Testis (tissue), 5 donors: ENCODE measurements at places on chromosomes 3 and 15. TPM values are rescaled to one million over a fixed set of nuclear protein-coding genes. Genes with fewer than 3 reads are reported as not detected.

DNA sequence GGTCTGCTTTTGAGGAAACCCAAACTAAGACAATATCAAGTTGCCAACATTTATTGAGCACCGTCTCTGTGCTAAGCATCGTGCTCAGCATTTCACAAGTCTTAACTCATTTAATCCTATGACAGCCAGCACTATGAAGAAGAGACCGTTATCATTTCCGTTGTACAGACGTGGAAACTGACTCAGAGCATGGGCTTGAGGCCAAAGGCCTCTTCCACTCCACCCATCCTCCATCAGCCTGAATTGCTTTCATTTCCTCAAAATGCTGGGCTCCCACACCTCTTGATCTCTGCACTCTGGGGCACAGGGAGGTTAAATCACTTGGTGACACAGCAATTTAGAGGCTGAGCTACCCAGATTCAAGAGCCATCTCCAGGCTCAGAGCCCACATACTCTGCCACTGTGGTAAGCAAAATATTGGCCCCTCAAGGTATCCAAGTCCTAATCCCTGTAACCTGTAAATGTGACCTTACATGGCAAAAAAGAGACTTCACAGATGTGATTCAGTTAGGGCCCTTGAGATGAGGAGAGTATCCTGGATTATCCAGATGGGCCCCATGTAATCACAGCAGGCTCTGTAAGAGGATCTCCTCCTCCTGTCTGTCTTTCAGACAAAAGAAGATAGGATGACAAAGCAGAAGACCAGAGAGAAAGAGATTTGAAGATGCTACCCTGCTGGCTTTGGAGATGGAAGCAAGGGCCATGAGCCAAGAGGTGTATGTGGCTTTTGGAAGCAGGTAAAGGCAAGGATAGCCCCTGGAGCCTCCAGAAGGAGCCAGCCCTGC lies 24.3 kb upstream of the FLNB start:
- peak; percentile 60 for DNase-seq

DNA sequence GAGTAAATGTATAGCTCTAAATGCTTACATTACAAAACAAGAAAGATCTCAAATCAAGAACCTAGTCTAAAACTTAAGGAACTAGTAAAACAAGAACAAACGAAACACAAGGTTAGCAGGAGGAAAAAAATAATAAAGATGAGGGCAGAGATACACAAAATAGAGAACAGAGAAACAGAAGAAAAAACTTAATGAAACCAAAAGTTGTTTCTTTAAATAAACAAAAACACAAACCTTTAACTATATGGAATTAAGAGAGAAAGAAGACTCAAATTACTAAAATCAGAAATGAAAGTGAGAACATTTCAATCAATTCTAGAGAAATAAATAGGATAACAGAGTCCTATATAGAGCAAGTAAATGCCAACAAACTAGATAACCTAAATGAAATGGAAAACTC lies 59.6 kb downstream of the DLG1 start:
- no peak for DNase-seq

The DGKG gene
- polyA plus RNA-seq: 1.2 TPM

The CHRNA5 gene
- 3.7 TPM for polyA plus RNA-seq

The DNAH12 gene
- 15.7 TPM for polyA plus RNA-seq

DNA sequence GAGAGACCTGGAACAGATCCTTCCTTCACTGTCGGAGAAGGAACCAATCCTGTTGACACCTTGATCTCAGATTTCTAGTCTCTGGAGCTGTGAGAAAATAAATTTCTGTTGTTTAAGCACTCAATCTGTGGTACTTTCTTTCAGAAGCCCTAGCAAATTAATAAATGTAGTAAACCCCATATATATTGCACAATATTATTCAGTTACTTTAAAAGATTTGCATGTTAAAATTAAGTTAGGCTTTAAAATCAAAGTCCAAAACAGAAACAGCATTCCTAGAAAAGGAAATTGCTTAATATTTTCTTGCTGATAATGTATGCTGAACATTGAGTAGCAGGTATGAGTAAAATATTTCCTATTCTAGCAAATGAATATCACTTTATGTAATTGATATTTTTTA lies 113.2 kb downstream of the LEKR1 start:
- no peak for DNase-seq

GRCh38 chr3:193030276-193030675 lies 112.6 kb upstream of the MB21D2 start:
- DNase-seq: no peak

- no peak for DNase-seq
Measured at GRCh38 chr3:18656410-18656809, 231.3 kb upstream of the SATB1 start.

The LIPC gene
- 0.37 TPM for polyA plus RNA-seq

- DNase-seq: no peak
Measured at GRCh38 chr3:14262212-14262611, 83.6 kb downstream of the LSM3 start.

The CADM2 gene
- polyA plus RNA-seq: 1.3 TPM

DNA sequence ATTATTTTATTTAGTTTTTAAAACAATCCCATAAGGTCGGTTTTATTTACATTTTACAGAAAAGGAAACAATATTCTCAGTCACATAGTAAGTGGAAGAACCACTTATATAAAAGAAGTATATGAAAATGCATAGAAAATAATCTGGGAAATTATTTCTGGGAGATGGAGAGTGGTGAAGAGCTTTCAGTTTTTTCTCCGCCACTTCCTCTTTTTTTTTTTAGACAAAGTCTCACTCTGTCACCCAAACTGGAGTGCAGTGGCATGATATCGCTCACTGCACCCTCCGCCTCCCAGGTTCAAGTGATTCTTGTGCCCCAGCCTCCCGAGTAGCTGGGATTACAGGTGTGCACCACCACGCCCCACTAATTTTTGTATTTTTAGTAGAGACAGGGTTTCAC lies 21.2 kb downstream of the RAD51 start:
- no peak for DNase-seq

- DNase-seq: no peak
Measured at GRCh38 chr15:100529556-100529955, 806 bp upstream of the CERS3 start.

The ITIH1 gene
- 2.9 TPM for polyA plus RNA-seq

DNA sequence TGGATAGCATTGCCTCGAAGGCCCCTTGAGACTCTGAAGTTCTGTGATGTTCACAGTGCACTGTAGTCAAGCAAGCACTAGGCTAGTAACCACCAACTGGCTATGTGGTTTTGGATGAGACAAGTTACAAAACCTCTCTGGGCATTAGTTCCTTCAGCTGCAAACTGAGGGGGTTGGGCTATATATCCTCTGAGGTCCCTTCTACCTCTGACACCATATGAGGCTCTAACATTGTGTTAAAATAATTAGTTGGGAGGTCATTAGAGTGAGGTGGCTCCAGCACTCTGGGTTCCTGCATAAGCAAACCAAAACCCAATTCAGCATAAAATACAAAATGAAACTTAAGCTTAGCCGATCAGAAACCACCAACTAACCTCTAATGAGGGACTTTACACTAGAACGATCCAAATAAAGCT lies 209.5 kb upstream of the LRRN1 start:
- DNase-seq: no peak

GRCh38 chr3:130711565-130712324 lies 34.9 kb downstream of the PIK3R4 start:
- DNase-seq: no peak

DNA sequence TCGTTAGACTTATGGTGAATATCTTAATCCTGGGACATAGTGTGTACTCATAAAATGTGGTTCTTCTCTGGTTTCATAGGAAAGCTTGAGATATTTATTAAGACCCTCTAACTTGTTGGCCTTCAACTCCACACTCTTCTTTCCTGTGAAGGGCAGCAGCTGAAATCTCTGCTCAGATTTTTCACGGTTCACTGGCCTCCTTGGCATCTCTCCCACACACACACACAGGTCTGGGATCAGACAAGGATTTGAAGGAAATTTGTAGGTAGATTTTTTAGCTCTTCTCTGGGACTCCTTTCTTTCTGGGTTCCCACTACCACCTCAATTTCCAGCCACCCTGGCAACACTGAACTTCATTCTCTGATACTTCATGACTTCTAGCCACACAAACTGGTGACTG lies 70.2 kb downstream of the MYRIP start:
- DNase-seq: no peak

- DNase-seq: no peak
Measured at GRCh38 chr3:60333710-60334109, 917.5 kb downstream of the FHIT start.

The RASGRF1 gene
- 3.3 TPM for polyA plus RNA-seq

The RMDN3 gene
- 37.3 TPM for polyA plus RNA-seq

The GOLGA6D gene
- 13.3 TPM for polyA plus RNA-seq

The LSAMP gene
- 9.1 TPM for polyA plus RNA-seq

DNA sequence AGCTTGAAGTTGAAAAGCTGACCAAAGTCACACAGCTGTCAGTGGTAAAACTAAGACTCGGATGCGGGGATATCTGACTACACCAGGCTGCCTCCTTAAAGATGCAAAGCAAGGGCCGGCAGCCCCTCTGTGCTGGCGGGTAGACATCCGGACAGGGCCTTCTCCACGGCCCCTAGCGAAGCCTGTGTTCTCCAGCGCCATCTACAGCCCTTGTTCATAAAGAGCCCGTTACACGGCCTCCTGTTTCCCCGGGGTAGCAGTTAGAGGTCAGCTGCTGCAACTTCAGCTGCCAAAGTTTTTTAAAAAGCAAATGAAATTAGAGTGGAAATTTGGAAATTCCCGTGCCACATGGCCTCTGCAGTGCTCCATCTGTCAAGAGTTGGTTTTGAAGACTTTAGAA lies 383.0 kb downstream of the TBL1XR1 start:
- peak; percentile 79 for DNase-seq

DNA sequence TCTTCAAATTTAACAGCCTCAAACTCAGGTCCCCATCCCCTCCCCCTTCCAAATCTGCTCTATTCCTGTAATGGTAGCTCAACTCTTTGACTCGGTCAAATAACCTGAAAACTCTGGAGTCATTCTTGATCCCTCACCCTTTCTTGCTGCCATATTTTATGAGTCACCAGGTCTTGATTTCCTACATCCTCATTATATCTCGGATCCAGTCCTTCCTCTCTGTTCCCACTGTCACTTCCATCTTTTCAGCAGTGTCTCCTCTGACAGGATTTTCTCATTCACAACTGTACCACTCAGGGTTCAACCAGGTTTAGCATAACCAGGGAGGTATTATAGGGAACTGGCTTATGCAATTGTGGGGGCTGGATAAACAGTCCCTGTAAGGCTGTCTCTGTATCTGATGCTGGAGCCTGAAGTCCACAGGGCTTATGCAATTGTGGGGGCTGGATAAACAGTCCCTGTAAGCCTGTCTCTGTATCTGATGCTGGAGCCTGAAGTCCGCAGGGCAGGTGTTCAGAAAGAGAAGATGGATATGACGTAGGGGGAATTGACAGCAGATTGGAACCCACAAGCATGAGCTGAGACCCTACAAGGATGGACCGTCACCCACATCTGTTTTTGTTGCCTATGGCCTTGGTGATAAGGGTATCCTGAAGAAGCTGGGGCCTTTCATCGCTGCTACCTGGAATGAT lies 9.1 kb upstream of the FETUB start:
- no peak for DNase-seq

- no peak for DNase-seq
Measured at GRCh38 chr3:132854856-132855535, 132.8 kb upstream of the NPHP3 start.

DNA sequence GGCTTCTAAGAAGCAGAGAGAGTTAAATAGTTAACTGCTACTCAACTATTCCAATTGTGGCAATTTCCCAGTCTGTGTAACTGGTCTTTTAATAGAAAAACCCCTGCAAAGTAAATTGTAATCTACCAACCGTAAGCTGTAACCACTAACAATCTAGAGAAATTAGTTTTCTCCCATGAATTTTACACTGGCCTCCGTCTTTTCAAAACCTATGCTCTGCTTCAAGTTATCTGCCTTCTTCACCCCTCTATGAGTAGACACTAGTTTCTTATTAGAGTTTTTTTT lies 42.6 kb downstream of the LRRFIP2 start:
- DNase-seq: no peak

- no peak for DNase-seq
Measured at GRCh38 chr15:99502182-99502581, 63.6 kb upstream of the MEF2A start.

DNA sequence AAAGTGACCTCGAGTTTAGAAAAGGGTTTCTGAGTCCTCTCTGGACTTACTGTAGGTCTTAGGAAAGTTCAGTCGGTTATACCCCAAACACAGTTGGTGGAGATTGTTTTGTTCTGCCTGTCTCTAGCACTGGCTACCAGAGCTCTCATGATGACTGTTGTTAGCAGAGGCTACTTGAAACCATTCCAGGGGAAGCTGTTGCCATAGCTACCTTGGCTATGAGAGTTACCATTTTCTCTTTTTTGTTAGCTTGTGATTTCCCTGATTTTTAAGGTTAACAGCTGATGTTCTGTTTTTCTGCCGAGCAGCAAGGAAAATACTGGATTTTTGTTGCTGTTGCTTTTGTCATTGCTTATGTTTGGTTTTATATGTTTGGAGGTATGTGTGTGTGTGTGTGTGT lies 26.7 kb downstream of the ABHD2 start:
- peak; percentile 57 for DNase-seq

- DNase-seq: no peak
Measured at GRCh38 chr15:27532358-27532757, 561.4 kb downstream of the GABRG3 start.

DNA sequence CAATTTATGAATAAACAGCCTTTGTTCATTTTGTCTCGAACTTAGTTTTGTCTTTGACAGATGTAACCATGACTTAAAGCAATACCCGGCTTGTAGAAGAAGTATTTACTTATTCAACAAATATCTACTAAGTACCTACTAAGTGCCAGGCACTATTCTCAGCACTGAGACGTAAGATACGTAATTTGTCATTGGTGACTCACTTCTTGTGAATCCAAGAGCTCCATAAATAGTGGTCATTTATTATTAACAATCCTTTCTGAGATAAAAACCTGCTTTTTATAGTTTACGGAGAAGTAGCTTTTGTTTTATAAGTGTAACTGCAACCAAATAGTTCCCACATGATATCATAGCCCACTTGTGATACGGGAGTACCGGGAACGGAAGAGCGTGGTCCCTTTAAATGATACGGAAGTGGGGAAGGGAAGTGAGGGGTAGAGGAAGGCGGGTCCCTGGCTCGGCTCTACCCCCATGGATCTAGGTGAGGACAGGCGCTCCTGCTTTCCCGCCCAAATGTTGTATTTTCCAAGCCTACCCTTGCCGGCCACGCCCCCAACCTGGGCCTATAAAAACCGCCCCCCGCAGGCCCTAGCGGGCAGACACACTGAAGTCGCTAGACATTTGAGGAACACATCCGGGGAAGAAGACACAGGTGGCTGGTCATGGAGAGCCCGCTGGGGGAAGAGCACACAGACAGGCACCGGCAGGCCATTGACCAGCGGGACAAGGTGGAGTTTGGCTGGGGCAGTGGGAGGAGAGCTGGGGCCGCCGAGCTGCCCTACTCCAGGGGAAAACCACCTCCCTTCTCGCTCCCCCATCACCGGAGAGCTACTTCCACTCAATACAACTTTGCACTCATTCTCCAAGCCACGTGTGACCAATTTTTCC lies at the start of gene SAMMSON:
TSS of gene SAMMSON (plus strand) at position 594 of the 888 bp plus-strand sequence.
- DNase-seq: peak; percentile 73

DNA sequence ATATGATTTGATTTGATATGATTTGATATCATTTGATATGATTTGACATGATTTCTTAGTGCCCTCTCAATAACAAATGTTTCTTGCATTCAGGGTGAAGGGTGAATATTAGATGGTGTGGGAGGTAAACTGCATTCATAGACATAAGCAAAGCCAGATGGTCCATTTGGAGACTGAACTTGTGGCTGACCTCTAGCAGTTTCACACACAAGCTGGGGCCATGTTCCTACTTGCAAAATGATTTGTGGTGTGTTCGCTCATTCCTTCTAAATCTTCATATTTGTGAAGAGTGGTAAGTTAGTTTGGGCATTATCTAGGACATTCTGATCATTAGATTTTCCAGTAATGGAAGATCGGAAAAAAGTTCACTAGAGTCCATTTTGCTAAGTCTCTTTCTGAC lies 40.5 kb upstream of the CCR4 start:
- no peak for DNase-seq

GRCh38 chr15:51865317-51865716 lies 35.9 kb downstream of the TMOD3 start:
- DNase-seq: no peak
